Thymus (tissue), 14 donors: ENCODE measurements at places on chromosomes 11 and 22. TPM values are rescaled to one million over a fixed set of nuclear protein-coding genes. Genes with fewer than 3 reads are reported as not detected.

BIK gene
- 6.8 TPM for total RNA-seq

OR8H2 gene
- total RNA-seq, result not detected

DNA sequence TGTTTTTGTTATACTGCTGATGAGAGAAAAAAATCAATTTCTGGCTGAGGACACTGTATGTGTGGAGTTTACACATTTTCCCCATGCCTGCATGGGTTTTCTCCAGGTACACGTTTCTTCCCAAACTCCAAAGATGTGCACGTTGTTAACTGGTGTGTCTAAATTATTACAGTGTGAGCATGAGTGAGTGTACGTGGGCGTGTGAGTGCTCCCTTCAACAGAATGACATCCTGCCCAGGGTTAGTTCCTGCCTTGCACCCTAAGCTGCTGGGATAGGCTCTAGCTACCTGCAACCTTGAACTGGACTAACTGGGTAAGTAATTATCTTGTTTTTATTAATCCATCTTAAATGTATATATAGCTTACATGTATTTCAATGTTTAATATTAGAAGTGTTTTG lies 5.5 kb downstream of the NPAT start:
- no peak for DNase-seq

DNA sequence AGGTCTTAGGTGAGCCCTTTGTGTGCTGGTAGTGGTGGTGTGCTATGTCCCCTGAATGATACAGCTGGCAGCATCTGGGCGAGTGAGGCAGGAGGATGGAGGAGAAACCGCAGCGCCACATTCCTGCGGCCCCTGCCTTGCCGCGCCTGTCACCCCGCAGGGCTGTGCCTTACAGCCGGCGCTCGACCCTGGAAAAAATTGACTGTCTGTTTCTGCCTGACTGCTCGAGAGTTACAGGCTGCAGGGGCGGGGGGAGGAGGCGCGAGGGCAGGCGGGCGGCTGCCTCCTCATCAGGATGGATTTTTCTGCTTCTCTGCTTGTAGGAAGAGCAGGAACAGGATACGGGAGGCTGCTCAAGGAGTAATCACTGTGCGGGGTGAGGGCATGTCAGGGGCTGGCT lies 443.4 kb downstream of the MIAT start:
- DNase-seq, result no peak

DNA sequence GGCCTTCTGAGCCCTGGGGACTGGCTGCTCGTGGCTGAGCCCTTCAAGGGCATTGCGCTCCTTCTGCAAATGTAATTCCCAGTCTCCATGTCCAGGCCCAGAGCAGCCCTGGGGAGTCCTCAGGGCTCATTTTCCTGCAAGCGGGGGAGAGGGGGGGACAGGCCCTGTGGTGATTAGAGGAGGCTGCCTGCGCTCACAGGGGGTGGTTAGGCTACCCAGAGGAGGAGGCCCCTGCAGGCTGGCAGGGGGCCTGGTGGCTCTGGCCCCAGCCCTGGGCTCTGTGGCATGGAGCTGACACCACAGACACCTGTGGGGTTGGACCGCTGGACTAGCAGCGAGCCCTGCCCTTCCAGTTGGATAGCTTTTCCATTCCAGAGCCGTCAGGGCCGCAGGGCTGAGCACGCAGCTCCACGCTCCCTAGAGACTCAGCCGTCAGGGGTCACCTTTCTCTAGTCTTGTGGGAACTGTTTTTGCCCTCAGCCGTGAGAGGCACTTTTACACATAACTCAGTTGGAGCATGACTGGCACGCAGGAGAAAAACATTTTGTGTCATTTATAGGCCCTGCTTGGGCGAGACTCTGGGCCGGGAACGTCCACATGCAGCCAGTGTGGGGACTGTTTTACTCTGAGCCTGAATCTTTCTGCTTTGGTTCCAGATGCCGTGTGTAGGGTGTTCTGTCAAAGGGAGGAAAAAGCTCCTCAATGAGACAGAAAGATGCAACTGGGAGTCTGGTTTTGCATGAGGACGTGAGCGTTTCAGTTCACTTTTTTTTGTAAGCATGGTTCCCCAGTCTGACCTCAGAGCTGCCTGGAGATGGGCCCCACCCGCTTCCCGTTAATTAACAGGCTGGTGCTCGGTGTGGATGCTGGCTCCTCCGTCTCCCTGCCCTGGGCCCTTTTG lies 58.1 kb downstream of the LRP5 start:
- no peak for DNase-seq

DNA sequence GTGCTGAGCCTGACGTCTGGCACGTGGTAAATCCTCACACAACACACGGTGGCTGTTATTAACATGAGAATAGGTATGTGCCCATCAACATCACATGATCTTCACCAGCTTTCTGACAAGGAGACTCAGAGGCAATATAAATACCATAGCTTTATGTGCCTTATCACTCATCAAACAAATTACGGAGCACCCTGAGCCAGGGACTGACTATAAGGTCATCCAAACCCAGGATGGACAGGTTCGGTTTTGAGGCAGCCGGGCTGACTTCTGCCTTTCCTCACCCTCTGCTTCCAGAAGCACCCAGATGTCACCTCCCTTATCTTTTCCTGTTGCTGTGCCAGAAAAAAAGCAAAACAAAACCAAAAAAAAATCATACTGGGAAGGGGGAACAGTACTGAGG lies 5.7 kb upstream of the PLAAT3 start:
- DNase-seq, result no peak

OSBP2 gene
- 1.4 TPM for total RNA-seq

P2RY2 gene
- total RNA-seq, result 0.52 TPM

- DNase-seq, result no peak
Observed at GRCh38 chr22:37148742-37149665, 712 bp downstream of the IL2RB start.

CCDC134 gene
- 14.4 TPM for total RNA-seq

- peak; percentile 25 for DNase-seq
Observed at GRCh38 chr11:102313238-102313940, 3.9 kb upstream of the BIRC3 start.

- peak; percentile 49 for DNase-seq
Observed at GRCh38 chr11:114102993-114103896, 43.7 kb downstream of the ZBTB16 start.

DNA sequence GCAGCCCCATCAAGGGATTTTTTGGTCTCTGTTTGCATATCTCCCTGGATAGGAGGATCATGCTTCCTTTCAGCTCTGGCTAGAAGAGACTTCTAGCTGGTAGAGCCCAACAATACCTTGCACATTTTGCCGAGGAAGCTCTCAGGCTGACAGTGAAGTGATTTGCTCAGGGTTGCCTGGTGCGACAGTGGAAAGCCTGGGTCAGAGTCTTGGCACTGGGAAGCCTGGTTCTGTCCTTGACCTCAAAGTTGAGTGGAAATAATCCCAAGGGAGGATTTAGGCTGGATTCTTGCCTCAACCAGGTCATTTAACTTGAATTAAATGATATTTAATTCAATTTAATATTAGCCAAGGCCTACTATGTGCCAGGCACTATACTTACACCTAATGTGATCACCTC lies 24.4 kb upstream of the ALG8 start:
- DNase-seq, result no peak
